Gastroesophageal sphincter (tissue), 4 donors: ENCODE measurements at places on chromosomes 2 and 18.

GRCh38 chr2:203636588-203637470 lies 69.6 kb upstream of the CD28 start:
- ATAC-seq = peak; percentile 34

GRCh38 chr18:73407506-73407905 lies 539.7 kb upstream of the NETO1 start:
- ATAC-seq = no peak

DNA sequence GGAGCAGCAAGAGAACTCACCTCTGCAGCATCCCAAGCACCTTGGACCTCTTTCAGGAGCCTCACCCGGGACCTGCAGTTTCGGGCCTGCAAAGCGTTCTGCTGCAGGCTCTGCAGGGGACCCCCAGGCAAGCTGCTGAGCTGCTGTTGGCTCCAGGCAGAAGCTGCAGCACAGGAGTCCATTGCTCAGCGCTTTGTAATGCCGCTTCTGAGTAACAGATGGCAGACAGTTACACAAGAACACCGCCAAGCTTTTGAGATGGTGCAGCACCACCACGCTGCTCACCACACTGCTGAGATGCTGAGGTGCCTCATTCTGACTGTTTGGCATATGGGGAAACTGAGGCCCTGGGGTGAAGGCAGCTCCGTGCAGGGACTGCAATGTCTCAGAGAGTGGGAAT lies 1.9 kb upstream of the GALNT14 start:
- ATAC-seq = no peak

DNA sequence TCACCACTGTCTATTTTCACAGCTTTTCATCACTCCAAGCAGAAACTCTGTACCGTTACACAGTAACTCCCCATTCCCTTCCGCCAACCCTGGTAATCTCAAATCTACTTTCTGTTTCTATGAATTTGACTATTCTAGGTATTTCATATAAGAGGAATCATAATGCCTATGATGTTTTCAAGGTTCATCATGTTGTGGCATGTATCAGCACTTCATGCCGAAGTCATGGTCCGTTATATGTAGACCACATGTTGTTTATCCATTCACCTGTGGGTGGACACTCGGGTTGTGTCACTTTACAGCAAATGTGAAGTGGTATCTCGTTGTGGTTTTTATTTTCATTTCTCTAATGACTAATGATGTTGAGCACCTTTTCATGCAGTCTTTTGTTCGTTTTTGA lies 21.6 kb downstream of the CPSF3 start:
- no peak for ATAC-seq
